ENCODE measurements at places on chromosomes 3 and 15.

DNA sequence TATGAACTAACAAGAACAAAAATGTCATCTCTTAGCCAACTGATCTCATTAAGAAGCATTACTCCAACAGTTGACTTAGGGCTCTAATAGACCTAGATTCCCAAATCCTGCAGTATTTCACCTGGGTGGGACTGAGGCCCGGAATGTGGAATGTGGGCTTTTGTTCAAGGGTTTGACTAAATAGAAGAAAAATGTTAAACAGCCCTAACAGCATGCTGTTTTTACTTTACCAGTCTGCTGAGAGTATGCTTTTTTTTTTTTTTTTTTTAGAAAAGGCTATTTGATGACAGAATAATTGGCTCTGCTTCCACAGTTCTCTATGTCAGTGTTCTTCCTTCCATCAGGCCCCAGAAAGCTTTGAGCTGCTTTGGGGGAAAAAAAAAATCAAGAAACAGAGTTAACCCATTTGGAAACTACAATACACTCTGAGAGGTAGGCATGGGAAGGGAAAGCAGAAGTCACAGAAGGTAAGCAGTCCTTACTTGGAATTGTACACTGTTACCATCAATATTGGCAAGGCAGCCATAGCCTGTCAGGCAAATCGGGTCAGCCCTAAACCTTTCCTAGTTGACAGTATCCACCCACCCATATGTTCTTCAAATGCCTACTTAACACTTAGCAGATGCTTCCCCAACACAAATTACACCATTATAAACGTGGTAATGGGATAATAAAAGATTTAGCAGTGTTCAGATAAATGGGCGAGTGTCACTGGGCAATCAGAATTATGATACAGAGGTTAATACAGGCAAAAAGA, 224.2 kb downstream of the CNTN3 start:
- DNase-seq, result no peak

DNA sequence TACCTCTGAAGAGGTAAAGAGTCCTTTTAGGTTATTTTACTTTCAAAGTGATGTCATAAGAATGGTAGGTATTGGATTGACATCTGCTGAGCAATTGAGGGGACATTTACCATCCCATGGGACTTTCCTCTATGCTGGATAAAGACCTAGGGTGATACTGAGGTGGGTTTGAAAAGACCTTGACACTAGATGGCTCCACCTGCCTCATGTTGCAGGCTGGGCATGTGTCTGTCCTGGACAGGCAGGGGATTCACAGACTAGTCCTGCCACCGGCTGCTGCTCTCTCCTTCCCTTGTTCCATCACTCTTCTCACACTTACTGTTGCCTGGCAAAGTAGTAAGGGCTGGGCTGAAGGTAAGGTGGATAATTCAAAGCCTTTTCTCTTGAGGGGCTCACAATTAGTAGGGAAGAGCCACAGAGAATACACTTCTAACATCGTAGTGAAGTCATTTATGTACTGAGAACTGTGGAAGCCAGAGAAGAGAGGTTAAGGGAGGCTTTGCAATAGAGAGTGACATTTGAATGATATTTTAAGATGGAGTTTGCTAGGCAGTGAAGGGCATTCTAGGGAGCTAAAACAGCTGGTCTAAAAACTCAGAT, 27.7 kb downstream of the TRAK1 start:
- DNase-seq, result peak; percentile 31

GRCh38 chr3:58210761-58211460, at the start of gene DNASE1L3:
TSS of gene DNASE1L3 (minus strand) at chr3:58210972. CDS start at chr3:58210906, 66 bp downstream.
- DNase-seq, result no peak

- DNase-seq, result no peak
Measured at GRCh38 chr15:89009080-89009479, 79.2 kb upstream of the ABHD2 start.

DNA sequence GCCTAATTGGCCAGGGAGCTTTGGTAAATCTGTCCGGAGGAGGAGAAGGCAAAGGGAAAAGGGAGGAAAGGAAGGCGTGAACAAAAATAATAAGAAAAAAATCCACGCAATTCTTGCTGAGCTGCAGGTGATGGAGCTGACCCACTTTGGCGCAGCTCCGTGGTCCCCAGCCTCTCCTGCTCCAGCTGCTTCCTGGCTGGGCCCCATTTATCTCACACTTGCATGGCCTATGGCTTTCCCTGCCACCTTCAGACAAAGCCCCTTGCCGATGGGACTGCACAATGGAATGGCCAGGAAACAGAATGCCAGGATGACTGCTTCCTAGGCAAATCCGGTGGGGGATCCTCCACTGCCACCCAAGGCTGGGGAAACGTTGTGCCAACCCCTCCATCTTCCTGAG, 6.9 kb downstream of the INSYN1 start:
- DNase-seq, result no peak

DNA sequence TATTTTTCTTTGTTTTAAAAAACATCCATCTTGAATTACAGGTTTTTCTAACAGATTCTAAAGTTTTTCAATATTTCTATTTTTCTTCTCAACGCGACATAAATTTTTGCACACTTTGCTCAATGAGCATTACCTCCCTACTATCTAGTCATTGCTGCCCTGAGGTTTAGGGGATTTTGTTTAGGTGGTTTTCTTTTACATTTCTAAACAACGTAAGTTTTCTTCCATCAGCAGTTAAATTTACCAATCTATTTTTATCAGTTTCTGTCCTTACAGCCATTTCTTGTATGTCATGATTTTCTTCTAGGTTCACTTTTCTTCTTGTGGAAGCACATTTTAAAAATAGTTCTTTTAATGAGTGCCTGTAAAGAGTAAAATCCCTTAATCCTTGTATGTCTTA, 49.2 kb upstream of the CCR2 start:
- DNase-seq, result no peak

DNA sequence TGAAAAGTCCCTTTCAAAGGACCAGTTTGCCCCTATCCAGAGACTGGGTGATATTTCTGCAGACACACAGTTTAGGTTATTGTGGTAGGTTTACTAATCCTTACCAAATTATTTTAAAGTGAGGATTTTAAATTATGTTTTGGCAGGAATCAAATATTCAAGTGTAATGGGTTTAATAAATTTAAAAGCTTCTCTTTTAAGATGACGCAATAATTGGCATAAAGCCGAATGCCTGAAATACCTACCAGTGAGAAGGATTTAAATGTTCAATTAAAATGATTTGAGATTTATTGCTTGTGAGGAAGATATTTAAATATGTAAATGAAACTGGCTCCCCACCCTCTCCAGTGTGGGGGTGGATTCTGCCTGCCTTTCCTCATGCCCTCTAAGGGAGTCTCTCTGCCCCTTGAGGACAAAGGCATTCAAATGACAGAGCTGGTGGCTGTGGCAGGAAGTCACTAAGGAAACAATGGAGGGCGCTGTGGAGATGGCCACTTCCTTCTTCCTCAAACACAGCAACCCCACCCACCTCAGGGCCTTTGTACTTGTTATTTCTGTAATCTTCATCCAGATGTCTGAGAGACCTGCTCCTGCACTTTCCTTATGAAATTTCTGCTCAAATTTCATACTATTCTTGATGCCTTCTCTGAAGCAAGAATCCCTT, 131.7 kb downstream of the TNIK start:
- DNase-seq, result peak; percentile 41

GRCh38 chr15:92001307-92001706, 147.8 kb downstream of the SLCO3A1 start:
- DNase-seq, result no peak

GRCh38 chr15:26682598-26683164, 90.2 kb downstream of the GABRB3 start:
- no peak for DNase-seq

- no peak for DNase-seq
Measured at GRCh38 chr3:108060331-108060730, 30.5 kb downstream of the CD47 start.

DNA sequence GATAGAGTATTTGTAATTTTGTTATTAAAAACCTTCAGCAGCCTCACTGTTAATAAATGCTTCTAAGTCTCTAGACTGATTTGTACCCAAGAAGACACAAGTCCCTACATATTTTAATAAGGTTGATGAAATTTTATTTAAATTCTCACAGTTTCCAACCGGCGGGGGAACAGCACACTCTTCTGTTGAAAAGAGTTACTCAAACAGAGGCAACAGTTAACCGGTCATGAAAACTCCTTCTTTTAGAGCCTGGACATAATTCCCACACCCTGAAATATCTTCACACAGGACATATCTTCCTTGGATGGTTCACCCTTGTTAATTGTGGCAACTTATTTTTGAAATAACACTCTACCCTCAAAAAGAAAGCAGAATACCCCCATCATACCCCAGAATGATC, 278.8 kb downstream of the FOXP1 start:
- DNase-seq, result peak; percentile 74

DNA sequence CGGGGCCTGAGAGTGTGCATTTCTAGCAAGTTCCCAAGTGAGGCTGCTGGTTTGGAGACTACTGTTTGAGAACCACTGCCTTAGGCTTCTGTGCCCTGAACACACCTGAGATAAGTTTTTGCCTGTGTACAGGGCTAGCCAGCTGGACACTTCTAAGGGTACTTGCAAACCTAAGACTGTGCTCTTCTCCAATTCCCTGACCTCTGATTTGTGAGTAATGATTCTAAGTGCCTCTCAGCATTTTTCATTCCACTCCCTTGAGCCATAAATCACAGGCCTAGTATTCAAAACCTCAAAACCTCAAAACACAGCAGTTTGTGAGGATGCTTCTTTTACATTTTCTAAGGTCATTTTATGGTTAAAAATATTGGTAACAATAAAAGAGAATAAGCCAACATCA, 148.4 kb downstream of the CHST2 start:
- no peak for DNase-seq

GRCh38 chr3:112114576-112115160, 18.4 kb downstream of the GCSAM start:
- no peak for DNase-seq

- no peak for DNase-seq
Measured at GRCh38 chr3:164155400-164155799, 922.9 kb downstream of the SI start.

DNA sequence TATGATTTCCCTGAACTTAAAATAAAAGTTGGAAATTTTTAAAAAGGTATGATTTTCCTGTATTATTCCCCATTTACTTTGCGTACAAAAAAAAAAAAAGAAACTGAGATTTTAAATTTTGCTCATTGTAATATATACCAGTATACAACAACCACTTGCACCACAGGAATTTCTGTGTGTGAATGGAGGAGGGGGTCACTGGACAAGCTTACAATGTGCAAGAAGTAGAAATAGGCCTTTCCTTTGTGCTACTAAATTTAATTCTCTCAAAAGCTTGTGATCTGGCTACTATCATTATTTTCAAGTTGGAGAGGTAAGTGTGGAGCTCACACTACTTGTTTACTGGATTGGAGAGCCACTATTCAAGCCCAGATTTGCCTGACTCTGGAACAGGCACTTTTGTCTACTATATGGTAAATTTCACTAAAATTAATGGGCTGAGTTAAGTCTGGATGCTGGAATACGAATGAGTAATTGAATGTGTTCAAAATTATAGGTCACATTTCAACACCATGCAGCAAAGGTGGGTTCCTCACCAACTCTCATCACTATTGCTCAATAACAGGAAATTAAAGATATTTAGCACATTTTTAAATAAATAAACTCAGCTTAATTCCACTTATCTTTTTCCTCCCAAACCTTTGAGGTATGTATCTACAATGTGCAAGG, 148.0 kb upstream of the MBNL1 start:
- DNase-seq, result peak; percentile 32

DNA sequence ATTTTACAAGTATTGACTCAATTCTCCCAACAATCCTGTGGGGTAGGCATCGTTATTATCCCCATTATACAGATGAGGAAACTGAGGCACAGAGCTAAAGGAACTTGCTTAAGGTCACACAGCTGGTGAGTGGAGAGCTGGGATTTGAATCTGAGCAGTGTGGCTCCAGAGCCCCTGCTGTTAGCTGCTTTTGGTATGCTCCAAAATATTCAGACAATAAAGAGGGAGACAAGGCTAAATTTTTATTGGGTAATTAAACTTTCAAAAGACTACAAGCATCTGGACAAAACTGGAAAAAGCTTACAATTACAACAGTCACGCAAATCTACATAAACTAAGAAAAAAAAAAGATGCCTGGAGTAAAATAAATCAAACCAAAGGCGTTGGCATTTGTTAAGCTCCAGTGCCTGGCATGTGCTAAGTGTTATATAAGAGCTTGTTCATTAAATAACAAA, 27.7 kb downstream of the CCDC13 start:
- DNase-seq, result no peak

DNA sequence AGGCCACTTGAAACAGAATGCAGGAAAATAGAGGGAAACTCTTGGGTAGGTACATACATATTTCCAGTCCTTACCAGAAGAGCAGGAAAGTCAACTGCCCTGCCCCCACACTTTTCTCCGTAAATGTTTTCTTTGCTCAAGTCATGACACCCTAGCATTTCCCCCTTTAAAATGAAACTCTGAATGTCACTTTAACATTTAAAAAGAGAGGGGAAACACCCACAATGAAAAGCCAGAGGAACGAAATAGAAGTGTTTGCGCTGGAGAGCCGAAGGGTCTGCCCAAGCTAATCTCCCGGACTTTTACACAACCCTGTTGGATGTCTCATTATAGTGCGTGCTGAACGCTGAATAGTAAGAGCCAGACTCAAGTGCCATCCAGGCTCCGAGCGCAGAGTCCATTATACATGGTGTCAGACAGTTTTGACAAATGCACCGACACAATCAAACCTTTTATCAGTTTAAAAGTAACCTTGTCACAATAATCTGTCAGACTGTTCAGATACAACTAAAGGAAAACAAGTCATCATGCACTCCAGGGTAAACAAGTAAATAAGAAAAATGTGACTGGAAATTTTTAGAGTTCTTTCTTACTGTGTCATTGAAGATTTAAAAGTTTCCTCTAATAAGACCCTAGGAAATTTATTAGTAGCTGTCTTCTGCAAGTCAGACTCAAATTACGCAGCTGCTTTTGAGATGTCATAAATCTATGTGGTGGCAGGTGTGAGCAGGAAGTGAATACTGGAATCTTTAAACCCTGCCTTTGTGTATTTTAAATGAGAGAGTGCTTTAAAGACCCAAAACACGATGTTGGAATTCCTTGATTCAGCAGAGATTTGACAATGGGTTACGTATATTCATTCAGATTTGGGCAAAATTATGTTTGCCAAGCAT, 159.8 kb downstream of the RBMS3 start:
- DNase-seq, result no peak

- no peak for DNase-seq
Measured at GRCh38 chr3:157754451-157754850, 251.2 kb upstream of the VEPH1 start.

GRCh38 chr3:82229397-82229796, 468.0 kb upstream of the GBE1 start:
- no peak for DNase-seq

GRCh38 chr15:53251996-53252395, 461.9 kb upstream of the ONECUT1 start:
- no peak for DNase-seq
